ENCODE measurements at places on chromosomes 7 and 10. TPM values are rescaled to one million over a fixed set of nuclear protein-coding genes. Genes with fewer than 3 reads are reported as not detected.

GRCh38 chr7:18553605-18554003 lies 58.1 kb downstream of the HDAC9 start:
- no peaks in the 10 kb centered on the region for H3K36me3 ChIP-seq
- H3K27me3 ChIP-seq = peaks cover 4% of the 10 kb centered on the region
- H3K27ac ChIP-seq = no peak overlapping the region
- H3K4me1 ChIP-seq = no peaks in the 10 kb centered on the region
- no peak for DNase-seq

DNA sequence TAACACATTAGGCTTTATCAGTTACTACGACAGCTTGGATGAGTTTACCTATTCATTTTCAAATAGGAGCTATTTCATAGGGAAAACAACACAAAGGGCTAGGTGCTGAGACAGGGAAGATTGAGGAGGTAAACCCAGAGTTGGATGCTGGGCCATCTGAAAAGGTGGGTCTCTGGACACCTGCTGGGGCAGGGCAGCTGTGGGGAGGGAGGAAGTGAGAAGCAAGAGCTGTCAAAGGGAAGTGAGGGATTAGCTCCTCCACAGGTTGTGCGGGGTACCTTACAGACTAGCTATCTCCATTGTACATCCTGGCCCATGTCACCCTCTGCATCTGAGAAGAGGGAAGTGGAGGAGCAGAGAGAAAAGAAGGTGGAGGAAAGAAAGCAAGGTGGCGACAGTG lies 48.9 kb downstream of the BLNK start:
- H3K36me3 ChIP-seq = no peaks in the 10 kb centered on the region
- DNase-seq = no peak

GRCh38 chr10:88125766-88126165 lies 262.3 kb downstream of the PTEN start:
- H3K27me3 ChIP-seq = peaks cover 6% of the 10 kb centered on the region
- no peak overlapping the region for H3K4me3 ChIP-seq
- H3K36me3 ChIP-seq = no peaks in the 10 kb centered on the region
- DNase-seq = no peak
- no peak overlapping the region for H3K27ac ChIP-seq
- H3K4me1 ChIP-seq = peaks cover 5% of the 10 kb centered on the region

DNA sequence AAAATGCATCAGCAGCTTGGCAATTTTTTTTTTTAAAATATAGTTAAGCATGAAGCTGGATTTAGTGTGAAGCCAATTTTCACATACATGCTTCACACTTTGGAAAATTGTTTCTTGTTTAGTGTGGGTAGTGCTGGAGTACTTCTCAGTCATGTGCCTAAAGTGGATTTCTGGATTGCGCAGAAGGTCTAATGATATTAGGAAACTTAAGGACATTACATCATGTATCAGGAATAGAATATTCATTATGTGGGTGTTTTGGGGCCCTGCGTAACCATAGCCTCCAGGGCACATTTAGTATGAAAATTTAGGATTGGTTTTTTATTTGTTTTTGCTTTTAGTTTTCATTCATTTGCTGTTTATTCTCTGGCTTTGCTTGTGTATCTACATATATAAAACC lies 28.8 kb upstream of the BNIP3 start:
- no peak overlapping the region for H3K4me3 ChIP-seq
- H3K36me3 ChIP-seq = no peaks in the 10 kb centered on the region
- no peaks in the 10 kb centered on the region for H3K4me1 ChIP-seq
- H3K27ac ChIP-seq = no peak overlapping the region

DNA sequence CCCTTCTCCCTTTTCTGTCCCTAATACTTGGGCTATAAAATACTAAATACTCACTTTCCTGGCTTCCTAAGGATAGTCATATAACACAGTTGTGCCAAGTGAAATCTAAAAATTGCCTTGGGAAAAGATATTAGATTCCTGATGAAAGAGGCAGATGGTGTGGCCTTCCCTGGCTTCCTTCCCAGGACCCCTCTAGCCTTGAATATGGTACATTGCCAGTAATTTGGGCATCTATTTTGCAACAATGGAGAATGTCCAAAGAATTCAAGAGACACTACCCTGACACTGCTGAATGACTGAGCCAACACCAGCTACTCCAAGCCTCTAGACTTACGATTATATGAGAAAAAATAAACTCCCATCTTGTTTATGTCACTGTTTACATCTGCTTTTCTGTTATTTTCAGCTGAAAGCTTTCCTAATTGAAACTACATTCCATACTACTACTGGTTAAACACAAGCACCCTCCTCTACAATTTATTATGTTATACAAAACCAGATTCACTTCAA lies 17.9 kb downstream of the COPG2 start:
- H3K4me1 ChIP-seq = peaks cover 30% of the 10 kb centered on the region
- H3K36me3 ChIP-seq = peaks cover 60% of the 10 kb centered on the region
- H3K27me3 ChIP-seq = no peaks in the 10 kb centered on the region
- no peak overlapping the region for H3K4me3 ChIP-seq
- H3K27ac ChIP-seq = no peak overlapping the region

GRCh38 chr10:123746061-123746460 lies 79.9 kb downstream of the GPR26 start:
- H3K4me1 ChIP-seq = no peaks in the 10 kb centered on the region
- H3K4me3 ChIP-seq = no peak overlapping the region
- DNase-seq = no peak

GRCh38 chr10:74008212-74008731 lies 10.4 kb downstream of the VCL start:
- H3K27me3 ChIP-seq = no peaks in the 10 kb centered on the region
- no peak for DNase-seq
- H3K36me3 ChIP-seq = no peaks in the 10 kb centered on the region
- peaks cover 35% of the 10 kb centered on the region for H3K4me1 ChIP-seq

DNA sequence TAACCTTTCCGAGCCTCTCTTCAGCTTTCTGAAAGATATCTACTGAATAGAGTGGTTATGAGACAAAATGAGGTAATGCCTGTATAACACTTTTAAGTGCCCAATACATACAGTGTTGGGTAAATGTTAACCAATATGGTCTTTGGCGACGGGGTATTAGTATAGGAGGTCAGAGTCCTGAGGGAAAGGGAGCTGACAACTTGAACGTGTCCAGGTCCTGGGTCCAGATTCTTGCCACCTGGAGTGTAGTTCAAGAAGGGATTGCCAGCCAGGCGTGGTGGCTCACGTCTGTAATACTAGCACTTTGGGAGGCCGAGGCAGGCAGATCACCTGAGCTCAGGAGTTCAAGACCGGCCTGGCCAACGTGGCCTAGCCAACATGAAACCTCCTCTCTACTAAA lies 76.0 kb downstream of the ZFAND4 start:
- H3K36me3 ChIP-seq = peaks cover 2% of the 10 kb centered on the region
- H3K27ac ChIP-seq = no peak overlapping the region
- DNase-seq = no peak
- peaks cover 29% of the 10 kb centered on the region for H3K4me1 ChIP-seq

- no peak for DNase-seq
- H3K27me3 ChIP-seq = no peaks in the 10 kb centered on the region
- peaks cover 8% of the 10 kb centered on the region for H3K36me3 ChIP-seq
- H3K4me1 ChIP-seq = peaks cover 54% of the 10 kb centered on the region
- no peak overlapping the region for H3K4me3 ChIP-seq
Observed at GRCh38 chr10:33247221-33247922, 87.1 kb downstream of the NRP1 start.

DNA sequence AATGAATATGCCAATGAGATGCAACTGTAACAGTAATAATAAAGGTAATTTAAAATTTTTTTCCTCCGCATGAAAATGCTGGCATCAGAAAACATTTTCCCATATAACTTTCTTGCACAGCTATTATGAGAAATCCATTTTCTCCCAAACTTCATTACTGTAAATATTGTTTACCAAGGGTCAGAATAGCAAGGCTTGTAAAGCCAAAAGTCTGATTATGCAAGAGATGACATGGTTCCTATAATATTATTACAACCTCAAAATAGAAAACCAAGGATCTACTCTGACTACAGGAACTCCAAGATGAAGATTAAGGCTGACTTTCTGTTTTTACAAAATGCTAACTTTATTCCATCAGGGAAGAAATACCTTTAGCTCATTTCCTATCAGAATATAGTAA lies 162.7 kb upstream of the CDK1 start:
- H3K4me1 ChIP-seq = peaks cover 4% of the 10 kb centered on the region
- H3K4me3 ChIP-seq = no peak overlapping the region
- peaks cover 3% of the 10 kb centered on the region for H3K27me3 ChIP-seq
- no peaks in the 10 kb centered on the region for H3K36me3 ChIP-seq
- no peak overlapping the region for H3K27ac ChIP-seq

DNA sequence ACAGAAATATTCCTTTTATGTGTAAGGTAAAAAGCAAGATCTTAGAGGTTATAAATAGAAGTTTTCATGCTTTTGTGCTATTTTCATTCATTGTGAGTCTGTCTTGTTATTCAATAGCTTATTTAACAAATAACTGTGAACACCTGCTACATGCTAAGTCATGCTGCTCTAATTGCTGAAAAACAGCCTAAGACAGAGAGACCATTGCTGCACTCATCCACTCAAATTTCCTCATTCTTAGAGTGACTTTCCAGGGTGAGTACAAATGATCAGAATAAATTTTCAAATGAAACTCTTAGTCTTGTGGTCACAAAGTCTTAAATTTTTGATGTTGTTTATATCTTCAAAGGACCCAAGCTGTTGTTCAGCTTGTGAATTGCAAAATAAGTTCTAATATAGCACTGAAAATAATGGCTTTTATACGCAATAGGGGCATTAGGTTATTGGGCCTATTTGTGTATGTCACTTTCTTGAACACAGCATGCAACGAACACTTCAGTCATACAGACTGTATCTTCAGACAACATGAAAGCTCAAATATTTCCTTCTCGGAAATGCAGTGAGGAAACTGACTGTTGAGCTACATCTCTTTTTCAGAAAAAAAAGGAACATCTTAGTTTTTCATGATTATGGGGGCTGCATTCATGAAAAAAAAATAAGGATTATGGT lies 247.9 kb upstream of the PCDH15 start:
- H3K27me3 ChIP-seq = no peaks in the 10 kb centered on the region
- no peak overlapping the region for H3K27ac ChIP-seq
- DNase-seq = no peak
- no peaks in the 10 kb centered on the region for H3K36me3 ChIP-seq
- no peaks in the 10 kb centered on the region for H3K4me1 ChIP-seq
- no peak overlapping the region for H3K4me3 ChIP-seq

GRCh38 chr7:124171068-124171467 lies 138.2 kb upstream of the TMEM229A start:
- H3K27ac ChIP-seq = no peak overlapping the region
- no peak for DNase-seq
- H3K27me3 ChIP-seq = no peaks in the 10 kb centered on the region

DNA sequence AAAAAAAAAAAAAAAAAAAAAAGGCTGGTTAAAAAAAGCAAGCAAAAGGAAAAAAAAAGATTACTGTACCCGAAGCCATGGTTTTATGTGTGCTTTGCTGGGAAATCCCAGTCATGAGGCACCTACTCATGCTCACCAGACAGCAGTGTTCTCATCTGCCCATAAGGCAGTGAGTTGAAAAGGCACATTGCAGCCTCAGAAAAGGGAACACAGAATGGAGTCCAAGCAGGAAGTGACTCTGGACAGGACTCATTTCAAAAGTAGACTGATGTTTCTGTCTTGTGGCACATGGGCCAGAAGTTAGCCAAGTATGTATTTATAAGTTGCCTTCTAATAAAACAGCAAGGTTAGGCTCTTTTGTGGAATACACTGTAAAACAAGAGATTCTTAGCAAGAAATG lies 40.2 kb downstream of the PDSS1 start:
- peaks cover 20% of the 10 kb centered on the region for H3K4me1 ChIP-seq
- peak; percentile 18 for DNase-seq
- peak overlapping the region; percentile 75 for H3K27ac ChIP-seq
- H3K4me3 ChIP-seq = no peak overlapping the region
- peaks cover 51% of the 10 kb centered on the region for H3K36me3 ChIP-seq

GRCh38 chr10:61160253-61160652 lies 216.3 kb upstream of the RHOBTB1 start:
- H3K4me3 ChIP-seq = no peak overlapping the region
- no peaks in the 10 kb centered on the region for H3K27me3 ChIP-seq
- H3K4me1 ChIP-seq = no peaks in the 10 kb centered on the region
- no peaks in the 10 kb centered on the region for H3K36me3 ChIP-seq
- DNase-seq = no peak

- peaks cover 12% of the 10 kb centered on the region for H3K27me3 ChIP-seq
- no peak for DNase-seq
- H3K4me3 ChIP-seq = peak overlapping the region; percentile 99
- peak overlapping the region; percentile 100 for H3K27ac ChIP-seq
Observed at GRCh38 chr10:72275351-72276012, 1.8 kb downstream of the DDIT4 start.

- H3K27ac ChIP-seq = peak overlapping the region; percentile 74
- peaks cover 2% of the 10 kb centered on the region for H3K36me3 ChIP-seq
- no peak for DNase-seq
- H3K4me3 ChIP-seq = no peak overlapping the region
- no peaks in the 10 kb centered on the region for H3K27me3 ChIP-seq
Observed at GRCh38 chr10:124671486-124672075, 72.6 kb downstream of the FAM53B start.

DNA sequence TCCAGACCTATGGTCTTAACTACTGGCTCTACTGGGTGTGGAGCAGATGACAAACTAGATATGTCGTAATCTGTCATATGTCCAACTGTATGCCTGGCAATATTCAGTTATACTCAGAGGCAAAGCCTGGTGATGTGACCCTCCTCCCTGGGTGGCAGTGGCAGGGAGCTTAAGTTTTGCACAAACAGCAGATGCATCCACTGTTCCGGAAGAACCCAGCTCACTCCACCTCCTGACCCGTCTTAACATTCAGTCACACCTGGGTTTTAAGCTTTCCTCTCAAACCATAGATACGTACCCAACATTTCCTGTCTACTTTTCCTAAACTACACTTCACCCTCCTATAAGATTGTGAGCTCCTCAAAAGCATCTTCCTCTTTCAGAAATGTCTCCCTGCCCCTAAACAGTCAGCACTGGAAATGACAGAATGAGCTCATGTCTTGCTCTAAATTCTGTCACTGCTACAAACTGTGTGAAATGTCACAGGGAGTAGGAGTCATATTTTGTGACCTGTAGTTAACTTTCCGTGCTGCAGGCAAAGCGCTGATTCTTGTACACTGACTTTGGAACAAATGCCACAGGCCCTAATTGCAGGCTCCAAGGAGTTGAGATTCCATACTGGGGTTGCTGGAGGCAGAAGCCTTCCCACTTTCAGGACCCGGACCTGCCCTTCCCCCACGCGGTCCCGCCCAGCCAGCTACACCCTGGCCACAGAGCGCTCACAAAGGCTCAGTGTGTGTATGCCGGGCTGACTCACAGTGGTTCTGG lies 23.9 kb downstream of the SCD start:
- H3K27ac ChIP-seq = no peak overlapping the region
- H3K4me3 ChIP-seq = peak overlapping the region; percentile 62
- H3K27me3 ChIP-seq = no peaks in the 10 kb centered on the region
- H3K36me3 ChIP-seq = peaks cover 3% of the 10 kb centered on the region

- H3K4me1 ChIP-seq = no peaks in the 10 kb centered on the region
- H3K4me3 ChIP-seq = no peak overlapping the region
- no peaks in the 10 kb centered on the region for H3K36me3 ChIP-seq
- no peaks in the 10 kb centered on the region for H3K27me3 ChIP-seq
- no peak for DNase-seq
Observed at GRCh38 chr7:49125246-49125645, 200.9 kb downstream of the CDC14C start.

The BTBD16 gene
- not detected for total RNA-seq

The CYP2C19 gene
- total RNA-seq = not detected

The SPDYE16 gene
- total RNA-seq = 0.14 TPM

The YAE1 gene
- 12.5 TPM for total RNA-seq

The RET gene
- not detected for total RNA-seq

The NEBL gene
- 0.82 TPM for total RNA-seq

The CLDN4 gene
- 0.12 TPM for total RNA-seq

The LIPM gene
- total RNA-seq = not detected

The EZH2 gene
- total RNA-seq = 109 TPM

The HGF gene
- not detected for total RNA-seq

The CLEC5A gene
- total RNA-seq = not detected

The OR6B1 gene
- total RNA-seq = not detected

The SMO gene
- 1.7 TPM for total RNA-seq

The VGF gene
- not detected for total RNA-seq

All from activated naive CD8-positive, alpha-beta T cell treated with anti-CD3 and anti-CD28 coated beads for 36 hours (primary cell).